ENCODE measurements at places on chromosomes 6 and 20.

- no peak for DNase-seq
Measured at GRCh38 chr6:126698732-126699240, 358.9 kb downstream of the CENPW start.

GRCh38 chr6:36419310-36419709, 23.3 kb downstream of the PXT1 start:
- DNase-seq: no peak

- DNase-seq: no peak
Measured at GRCh38 chr6:148738946-148739821, 7.6 kb upstream of the UST start.

DNA sequence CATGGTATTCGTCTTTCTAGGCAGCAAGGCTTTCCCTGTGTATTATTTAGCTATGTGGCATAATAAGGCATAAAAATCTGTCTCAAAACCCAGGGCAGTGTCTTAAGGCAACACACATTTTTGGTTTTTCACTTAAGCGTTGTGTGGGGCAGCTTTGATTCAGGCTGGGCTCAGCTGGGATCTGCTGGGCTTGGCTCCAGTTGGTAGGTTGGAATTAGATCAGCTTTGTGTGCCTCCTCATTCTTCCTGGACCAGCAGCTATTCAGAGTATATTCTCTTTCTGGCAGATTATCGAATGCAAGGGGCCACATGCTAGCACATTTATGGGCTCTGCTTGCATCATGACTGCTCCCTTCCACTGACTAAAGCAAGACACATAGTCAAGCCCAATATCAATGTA, 487.9 kb downstream of the RFPL4B start:
- DNase-seq: no peak

DNA sequence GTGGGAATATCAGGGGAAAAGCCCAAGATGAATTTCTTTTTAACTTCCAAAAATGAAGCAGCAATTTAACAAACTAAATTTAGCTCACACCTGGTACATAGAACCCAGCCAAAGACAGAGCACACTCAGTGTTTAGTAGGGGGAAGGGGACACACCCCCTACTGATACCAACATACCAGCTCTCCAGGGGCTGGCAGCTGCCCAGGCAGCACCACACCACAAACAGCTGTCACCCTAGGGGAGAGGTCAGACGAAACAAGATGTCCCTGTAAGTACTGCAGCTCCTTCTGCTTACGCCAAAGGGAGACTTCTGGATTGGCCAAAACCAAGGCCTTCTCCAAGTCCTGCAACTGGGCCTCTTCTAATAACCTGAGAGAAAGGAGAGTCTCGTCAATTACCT, 26.0 kb downstream of the MDN1 start:
- no peak for DNase-seq

- DNase-seq: no peak
Measured at GRCh38 chr20:19048995-19049501, 163.4 kb upstream of the SLC24A3 start.

DNA sequence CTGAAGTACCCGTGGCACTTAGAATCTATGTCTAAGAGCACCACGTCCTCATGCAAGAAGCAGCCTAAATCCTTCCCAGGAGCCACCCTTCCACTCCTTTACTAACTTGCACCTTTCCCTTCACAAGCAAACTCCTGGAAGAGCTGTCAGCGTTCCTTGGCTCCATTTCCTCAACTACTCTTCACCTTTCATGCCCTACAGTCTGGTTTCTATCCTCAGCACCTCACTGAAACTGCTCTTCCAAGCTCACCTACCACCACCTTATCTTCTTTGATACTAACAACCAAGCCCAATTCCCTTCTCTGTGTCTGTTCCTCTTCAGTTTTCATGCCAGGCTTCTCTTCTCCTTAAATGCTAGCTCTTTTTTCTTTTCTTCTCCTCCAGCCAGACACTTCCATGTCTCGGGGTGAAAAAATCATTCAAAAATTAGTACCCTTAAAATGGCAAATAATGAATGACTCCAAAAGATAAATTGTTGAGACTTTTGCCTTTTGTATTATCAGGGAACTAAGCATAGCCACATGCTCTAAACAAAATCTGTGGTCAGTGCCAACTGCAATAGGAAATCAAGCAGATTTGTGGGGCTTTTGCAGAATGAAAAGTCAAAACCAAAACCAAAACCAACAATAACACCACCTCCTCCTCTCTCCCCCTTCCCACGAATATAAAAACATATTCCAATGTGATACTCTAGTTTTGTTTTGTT, 149.6 kb upstream of the KCNK16 start:
- DNase-seq: no peak

- no peak for DNase-seq
Measured at GRCh38 chr6:161094955-161095354, 103.4 kb downstream of the MAP3K4 start.

DNA sequence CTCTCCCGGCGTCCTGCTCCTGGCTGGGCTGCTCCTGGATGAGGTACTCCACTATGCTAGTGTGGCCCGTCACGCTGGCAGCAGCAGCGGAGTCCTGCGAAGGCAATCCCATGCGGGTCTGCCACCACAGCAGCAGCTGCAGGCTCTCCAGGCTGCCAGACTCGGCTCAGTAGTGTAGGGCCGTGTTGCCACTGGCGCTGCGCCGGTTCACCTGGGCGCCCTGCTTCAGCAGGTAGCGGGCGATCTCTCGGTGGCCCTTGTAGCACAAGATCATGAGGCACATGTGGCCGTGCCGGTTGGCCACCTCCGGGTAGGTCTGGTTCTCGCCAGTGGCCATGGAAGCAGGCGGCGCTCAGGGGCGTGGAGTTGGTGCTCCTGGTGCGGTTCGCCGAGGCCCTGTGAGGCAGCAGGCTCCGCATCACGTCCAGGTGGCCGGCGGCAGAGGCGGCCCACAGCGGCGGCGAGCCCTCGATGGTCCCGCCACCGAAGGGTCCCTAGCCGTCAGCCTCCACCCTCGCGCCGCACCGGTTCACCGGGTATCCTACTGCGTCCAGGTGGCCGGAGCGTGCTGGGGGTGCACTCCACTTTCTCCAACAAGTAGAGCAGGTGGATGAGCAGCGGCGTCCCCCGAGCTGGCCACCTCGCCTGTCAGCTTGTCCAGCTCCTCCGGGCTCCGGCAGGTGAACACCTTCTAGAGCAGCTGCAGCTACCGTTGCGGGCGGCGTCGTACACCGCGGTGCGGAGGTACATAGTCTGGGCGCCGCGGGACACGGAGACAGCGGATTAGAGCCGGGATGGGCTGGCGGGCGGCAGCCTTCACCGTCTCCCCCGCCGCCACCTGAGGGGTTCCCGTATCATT, 19.8 kb downstream of the RFPL4B start:
- no peak for DNase-seq

DNA sequence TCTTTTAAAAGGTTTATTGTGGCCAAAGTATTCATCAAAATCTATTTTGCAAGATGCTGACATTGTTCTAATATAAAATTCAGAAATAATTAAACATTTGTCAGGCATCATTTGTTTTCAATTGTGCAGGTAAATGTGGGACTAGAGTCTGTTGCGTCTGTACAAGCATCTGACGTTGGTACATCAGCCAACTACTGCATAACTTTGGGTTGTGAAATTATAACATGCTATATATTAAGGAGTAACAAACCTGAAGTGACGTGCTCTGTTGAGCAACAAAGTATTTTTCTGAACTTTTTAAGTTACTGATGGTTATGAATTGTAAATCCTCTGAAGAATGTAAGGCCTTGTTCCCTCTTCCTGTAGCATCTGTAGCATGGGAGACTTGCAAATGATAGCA, 66.0 kb downstream of the RNF182 start:
- no peak for DNase-seq

GRCh38 chr6:90072935-90073464, 178.7 kb downstream of the GJA10 start:
- DNase-seq: no peak

GRCh38 chr20:22526512-22527012, 57.8 kb downstream of the FOXA2 start:
- no peak for DNase-seq

GRCh38 chr20:35286077-35286898, 1.7 kb upstream of the EIF6 start:
- DNase-seq: no peak

GRCh38 chr6:28597924-28598722, 72.4 kb downstream of the GPX5 start:
- DNase-seq: no peak

All from stimulated activated CD8-positive, alpha-beta memory T cell treated with anti-CD3 and anti-CD28 coated beads, Interleukin-7, amount 100 ng/mL, for 1 hour (primary cell).